ENCODE measurements at places on chromosomes 13 and 19.

DNA sequence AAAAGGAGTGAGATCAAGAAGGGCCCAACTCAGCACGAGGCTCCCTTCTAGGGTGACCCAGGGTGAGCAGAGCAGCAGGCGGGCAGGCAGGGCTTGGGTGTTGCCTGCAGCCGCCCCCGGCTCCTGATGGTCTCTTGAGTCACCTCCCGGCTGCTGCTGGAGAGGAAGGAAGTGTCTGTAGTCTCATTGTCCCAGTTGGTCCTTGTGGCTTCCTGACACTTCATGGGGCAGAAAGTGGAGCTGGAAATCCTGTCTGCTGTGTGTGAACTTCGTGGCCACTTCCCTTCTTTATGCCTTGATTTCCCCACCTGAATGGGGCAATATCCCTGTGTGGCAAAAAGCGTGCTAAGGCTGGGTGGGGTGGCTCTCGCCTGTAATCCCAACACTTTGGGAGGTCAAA, 2.5 kb downstream of the MAP1S start:
- no peak for DNase-seq

DNA sequence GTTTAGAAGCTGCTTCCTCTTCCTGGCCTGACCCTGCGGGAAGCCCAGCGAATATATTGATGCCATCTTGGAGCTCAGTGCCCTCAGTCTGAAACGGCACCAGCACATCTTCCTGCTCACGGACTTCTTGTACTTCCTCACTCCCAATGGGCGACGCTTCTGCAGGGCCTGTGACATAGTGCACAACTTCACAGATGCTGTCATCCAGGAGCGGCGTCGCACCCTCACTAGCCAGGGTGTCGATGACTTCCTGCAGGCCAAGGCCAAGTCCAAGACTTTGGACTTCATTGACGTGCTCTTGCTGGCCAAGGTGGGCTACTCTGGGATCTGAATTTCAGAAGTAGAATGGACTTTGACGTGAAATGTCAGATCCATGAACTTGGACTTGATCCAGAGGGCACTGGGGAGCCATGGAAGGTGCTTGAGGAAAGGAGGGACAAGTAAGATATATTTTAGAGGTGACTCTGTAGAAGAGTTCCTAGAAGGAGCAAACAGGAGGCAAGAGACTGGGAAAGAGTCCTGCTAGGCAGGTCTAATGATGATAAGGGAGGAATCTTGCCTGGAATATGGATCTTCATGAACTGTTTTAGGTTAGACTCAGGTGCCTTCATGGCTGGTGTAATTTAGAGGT, 38.4 kb upstream of the CYP4F8 start:
- DNase-seq = no peak

DNA sequence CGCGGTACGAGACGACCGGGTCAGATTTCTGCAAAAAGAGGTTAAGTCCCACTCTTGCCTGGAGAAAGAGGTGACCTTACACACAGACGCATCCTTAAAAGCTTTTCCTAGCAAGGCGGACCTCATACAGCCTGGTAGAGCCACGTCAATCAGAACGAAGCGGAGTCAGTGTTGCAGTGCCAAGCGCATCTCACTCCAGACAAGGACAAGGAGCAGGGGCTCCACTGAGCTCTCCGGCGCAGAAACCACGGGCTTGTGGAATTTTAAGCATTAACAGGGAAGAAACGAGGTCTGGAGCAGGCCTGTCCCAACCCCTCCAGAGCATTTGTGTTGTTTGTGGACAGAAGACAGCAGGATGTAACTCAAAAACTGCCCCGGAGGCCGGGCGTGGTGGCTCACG, 7.1 kb downstream of the EEF2 start:
- no peak for DNase-seq

- no peak for DNase-seq
Measured at GRCh38 chr13:67464154-67464553, 234.0 kb upstream of the PCDH9 start.

GRCh38 chr13:94550062-94550738, 45.8 kb downstream of the TGDS start:
- DNase-seq = no peak

GRCh38 chr13:113620036-113620796, 35.7 kb downstream of the TFDP1 start:
- no peak for DNase-seq

GRCh38 chr13:41658057-41658661, 200.8 kb downstream of the RGCC start:
- DNase-seq = no peak

DNA sequence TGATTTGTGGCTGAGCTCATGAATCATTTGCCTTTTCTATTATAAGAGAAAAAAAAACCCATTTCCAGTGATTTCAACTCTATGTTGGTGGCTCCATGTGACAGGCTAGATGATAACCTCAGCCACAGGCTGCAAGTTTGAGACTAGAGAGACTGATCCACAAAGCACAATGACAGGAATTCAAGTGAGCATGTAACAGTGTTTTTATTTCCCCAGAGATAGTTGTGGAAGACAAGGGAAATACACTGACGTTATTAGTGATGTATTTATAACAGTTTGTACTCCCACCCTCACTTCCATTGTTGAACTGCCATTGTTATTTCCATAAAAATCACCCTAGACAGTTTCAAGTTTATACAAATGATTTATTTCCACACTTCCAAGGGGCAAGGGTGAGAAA, 27.9 kb upstream of the EDNRB start:
- DNase-seq = no peak

DNA sequence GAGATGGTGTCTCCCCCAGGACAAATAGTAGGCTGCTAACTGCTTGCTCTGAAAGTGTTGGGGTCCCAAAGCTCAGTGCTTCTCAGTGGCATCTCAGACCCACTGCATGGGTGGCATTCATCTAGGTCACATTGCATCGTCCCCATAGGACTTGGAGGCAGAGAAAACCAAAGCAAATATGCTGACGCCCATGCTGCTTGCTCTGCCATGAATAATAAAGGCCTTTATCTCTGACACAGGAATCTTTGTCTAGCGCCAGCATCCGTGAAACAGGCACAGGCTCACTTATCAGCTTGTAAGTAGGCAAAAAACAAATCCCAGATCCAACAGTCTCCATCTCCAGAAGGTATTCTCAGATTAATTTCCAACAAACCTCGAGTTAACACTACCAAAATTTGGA, 18.9 kb upstream of the IPO5 start:
- DNase-seq = no peak

DNA sequence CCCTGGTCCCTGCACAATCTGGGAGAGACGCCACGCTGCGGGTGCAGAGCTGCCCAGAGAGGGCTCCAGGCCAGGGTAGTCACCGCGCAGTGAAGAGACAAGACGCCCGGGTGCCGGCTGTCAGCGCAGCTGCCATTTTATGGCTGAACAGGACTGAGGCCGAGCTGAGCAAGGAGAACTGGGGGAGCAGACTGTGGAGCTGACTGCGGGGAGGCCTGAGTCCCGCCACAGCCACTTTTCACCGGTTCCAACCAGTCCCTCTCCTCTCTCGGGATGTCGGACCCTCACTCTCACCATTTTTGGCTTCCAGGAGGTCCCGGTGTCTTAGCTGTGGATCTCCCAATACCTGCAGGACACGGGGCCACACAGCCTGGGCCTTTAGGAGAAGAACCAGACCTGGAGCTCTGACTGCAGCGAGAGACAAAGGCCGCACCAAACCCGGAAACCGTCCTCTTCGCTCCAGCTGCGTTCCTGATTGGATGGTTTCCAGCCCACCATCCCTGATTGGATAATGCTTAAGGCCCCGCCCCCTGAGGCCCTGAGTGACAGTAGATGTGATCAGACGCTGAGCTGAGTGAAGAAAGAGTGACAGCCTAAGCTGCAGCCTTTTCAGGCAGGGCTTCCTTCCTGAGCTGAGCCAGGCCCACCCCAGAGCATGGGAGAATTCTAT, at the start of gene ZNF626:
Gene ZNF626 (minus strand): TSS at position 422 of the 670 bp plus-strand sequence. CDS start 125 bp downstream, at position 297.
- DNase-seq = peak; percentile 97

DNA sequence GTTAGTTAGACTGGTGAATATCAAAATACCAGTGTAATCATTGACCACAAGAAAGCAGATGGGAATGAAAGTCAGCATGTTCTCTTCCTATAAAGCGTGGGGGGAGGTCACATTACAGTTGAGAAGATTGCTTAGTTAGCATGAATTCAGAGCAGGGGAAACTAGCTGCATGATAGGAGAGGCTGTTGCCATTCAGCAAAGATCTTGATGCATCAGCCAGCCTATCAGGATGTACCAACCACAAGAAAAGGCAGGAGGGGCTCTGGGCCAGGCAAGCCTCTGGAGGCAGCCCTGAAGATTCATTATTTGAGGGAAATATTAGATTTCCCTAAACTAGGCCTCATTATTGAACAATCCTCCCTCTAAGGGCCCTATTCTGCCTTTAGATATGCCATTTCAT, 5.0 kb upstream of the MTMR6 start:
- DNase-seq = no peak

DNA sequence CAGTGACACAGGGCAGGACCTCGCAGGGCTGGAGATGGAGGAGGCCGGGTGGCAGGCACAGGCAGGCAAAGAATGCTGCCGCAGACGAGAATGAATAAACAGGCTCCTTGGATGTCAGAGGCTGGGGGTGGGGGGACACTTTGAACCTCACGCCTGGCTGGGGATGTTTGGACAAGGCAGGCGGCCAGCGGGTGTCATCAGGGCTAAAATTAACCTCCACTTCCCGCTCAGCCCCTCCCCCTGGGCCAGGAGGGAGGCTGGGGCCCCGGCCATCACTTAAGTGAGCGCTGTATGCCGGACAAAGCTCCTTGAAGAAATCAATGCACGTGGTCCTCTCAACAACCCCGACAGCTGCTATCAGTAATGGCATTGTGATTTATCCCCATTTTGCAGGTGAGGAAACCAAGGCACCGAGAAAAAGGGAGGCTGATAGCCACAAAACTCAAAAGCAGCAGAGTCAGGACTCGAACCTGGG, 10.3 kb upstream of the FUT5 start:
- DNase-seq = no peak

GRCh38 chr19:17673937-17674799, 14.0 kb downstream of the UNC13A start:
- DNase-seq = no peak

GRCh38 chr13:93309886-93310523, 83.4 kb downstream of the GPC6 start:
- no peak for DNase-seq

GRCh38 chr19:37981785-37982475, 74.9 kb downstream of the SIPA1L3 start:
- no peak for DNase-seq

DNA sequence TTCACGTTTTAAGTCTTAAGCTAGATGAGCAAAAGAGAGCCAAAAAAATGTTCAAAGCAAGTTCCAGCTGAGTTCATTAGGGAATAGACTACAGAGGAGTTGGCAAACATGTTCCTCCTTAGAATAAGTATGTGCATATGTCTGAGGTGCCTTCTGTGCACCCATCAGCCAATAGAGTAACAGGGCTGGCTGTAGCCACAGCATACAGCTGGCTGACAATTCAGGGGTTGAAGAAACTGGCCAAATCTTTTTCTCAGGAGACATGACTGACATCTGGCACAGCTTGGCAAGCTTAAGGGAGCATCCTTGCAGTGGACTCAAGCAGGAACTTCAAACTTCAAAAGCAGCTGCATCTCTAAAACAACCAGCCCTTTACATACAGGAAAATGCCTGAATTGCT, 414.8 kb upstream of the PCDH20 start:
- no peak for DNase-seq

- no peak for DNase-seq
Measured at GRCh38 chr13:22773465-22773864, 407.3 kb upstream of the SGCG start.

GRCh38 chr13:78160793-78161192, 242.2 kb upstream of the EDNRB start:
- no peak for DNase-seq

- DNase-seq = no peak
Measured at GRCh38 chr19:991174-991931, 7.2 kb downstream of the WDR18 start.

Measured in osteocyte (in vitro differentiated cells).